ENCODE measurements at places on chromosomes 1 and 21.

GRCh38 chr1:92877081-92877711, 45.4 kb downstream of the RPL5 start:
- no peak for DNase-seq

DNA sequence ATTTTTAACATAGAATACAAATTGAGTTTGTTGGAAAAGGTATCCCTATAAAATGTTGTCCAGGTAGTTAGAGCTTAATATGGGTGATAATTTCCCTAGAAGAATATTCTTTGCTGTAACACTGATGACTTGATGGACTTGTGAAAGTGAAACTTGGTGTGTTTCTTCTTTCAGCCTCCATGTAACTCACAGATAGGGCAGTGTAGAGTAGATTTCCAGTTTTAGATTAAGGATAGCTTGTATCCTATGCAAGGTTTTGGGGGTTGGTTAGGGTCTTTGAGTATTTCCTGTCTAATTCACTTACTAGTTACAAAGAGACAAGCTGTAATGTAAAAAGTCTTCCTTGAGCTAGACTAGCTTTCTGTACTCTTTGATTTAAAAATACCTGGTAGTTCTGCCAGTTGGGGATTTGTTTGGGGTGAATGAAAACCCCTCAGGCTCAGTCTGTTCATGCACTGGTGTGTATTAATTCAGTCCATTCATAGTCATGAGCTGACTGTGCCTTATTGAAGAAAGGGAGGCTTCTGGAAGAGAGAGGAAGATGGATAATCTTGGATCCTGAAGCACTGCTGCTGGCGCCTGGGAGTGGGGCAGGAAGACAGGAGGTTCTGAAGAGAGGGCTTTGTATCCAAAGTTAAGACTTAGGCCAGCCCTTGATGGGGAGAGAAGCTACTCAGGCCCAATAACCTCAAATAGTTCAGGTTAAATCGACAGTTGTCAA, 83.6 kb downstream of the CAMTA1 start:
- DNase-seq = no peak

DNA sequence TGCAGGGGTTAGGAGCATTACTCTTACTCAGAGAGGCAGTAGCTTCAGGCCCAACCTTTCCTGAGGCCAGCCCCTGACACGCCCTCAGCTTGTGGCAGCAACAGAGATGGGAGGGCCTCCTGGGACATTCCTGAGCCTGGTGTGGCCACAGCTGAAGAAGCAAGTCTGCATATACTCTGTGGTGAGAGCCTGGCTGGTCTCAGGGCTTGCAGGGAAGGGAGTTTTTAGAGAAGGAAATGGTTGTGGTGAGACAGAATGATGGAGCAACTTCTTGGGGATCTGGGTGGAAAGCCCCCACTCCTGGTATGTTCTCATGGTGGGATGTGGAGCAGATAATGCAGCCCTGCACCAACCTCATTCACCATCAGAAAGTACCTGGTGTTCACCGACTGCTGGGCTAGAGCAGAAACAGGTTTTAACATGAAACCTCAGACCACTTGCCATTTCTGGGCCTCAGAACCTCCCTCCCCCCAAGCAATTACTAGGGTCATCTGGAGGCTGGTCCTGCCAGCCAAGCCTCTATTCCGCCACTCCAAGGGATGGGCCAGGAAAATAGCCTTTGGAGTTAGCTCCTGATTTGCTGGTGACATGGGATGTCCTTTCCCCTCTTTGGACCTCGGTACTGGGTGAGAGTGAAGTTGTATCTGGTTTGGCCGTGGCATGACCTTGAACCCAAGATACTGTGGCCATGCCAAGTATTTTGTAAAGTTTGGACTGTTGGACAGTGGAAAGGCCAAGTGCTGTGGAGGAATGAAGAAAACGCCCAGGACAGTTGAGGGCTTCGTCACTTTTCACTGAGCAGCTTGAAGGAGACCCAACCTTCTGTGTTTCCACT, 28.1 kb upstream of the RNF19B start:
- peak; percentile 90 for DNase-seq

DNA sequence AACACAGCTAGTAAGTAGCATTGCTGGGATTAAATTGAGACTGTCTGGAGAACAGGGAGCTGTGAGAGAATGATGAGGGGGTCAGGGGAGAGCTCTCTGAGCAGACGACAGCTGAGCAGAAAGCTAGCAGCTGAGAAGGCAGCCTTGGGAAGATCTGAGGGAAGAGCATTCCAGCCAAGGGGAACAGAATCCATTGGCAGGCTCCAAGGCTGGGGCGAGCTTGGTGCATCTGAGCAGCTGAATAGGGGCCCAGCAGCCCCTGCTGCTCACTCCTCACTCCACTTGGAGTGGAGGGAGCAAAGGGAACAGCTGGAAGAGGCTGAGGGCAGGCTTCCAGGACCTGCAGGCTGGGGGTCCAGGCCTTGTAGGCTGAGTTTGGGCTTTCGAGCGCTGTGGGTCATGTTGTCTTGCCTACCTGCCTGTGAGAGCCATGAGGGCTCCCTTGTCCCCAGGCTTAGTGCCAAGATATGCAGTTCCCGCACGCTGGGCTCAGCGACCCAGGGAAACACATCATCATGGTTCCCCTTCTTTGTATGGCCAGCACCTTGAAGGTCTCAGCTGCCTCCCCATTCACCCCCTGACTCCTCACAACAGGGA, 10.5 kb downstream of the ACOT11 start:
- no peak for DNase-seq

GRCh38 chr1:12615865-12616708, 1.9 kb downstream of the DHRS3 start:
- no peak for DNase-seq

- DNase-seq = no peak
Observed at GRCh38 chr1:74455390-74455789, 57.0 kb downstream of the LRRC53 start.

DNA sequence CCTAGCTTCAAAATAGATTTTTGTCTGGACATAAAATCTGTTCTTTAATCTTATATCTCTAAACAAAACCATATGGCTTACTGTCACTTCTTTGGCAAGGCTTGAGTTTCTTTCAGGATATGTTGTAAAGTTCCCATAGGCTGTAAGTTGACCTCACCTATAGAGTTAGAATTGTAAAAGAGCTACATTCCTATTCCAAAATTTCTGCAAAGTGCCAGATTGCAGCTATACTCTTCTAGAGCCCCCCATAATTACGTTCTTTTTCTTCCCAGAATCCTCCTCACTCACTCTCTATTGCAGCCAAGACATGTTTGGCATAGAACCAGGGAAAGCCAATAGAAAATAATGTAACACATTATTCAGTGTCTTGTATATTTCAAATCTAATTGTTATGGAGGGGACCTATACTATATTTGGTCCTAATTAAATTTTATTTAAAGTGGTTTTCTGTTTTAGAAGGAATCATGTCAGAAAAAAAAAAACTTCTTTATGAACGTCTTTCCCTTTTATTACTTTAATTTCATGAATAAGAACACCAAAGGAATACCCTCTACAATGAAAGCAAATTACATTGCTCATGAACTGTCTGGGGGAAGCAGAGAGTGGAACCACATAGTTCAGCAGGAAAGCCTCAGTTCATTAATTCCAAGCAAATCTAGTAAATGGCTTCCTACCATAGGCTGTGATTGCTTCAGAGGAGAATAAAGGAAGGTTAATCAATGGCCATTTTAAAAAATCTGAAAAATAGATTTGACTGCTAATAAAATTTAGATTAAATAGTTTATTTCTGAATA, 22.3 kb downstream of the CTTNBP2NL start:
- DNase-seq = no peak

- DNase-seq = no peak
Observed at GRCh38 chr1:110239441-110240430, 29.6 kb downstream of the KCNC4 start.

GRCh38 chr1:220700556-220701179, 10.5 kb downstream of the C1orf115 start:
- DNase-seq = no peak

DNA sequence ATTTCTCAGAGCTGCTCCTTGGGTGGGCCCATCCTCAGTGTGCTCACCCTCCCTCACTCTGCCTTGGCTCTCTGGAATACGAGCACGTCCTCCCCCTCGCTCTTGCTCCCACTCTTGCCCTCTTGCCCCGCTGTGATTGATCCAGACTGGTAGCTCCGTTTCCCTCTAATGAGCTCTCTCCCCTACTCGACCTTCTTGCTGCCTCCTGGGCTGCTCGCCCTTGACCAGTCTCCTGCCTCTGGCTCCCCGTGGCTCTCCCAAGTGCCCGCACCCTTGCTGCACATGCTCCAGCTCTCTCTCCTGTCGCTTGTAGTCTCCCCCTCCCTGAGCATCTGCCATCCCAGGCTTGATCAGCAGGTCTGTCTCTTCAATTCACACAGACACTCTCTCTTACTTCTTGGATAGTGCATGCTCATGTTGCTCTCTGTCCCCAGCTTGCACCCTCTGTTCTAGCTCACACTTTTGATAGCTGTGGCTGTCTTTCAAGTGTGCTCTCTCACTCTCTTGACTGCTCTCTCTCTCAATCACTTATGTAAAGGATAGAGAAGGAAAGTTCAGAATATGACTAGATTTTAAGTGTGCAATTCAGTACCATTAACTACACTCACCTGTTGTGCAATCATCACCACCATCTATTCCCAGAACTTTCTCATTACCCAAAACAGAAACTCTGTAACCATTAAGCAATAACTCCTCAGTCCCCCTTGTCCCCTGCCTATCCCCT, 51.1 kb downstream of the PHC2 start:
- no peak for DNase-seq

- DNase-seq = peak; percentile 40
Observed at GRCh38 chr1:164637461-164638375, 78.7 kb downstream of the PBX1 start.

DNA sequence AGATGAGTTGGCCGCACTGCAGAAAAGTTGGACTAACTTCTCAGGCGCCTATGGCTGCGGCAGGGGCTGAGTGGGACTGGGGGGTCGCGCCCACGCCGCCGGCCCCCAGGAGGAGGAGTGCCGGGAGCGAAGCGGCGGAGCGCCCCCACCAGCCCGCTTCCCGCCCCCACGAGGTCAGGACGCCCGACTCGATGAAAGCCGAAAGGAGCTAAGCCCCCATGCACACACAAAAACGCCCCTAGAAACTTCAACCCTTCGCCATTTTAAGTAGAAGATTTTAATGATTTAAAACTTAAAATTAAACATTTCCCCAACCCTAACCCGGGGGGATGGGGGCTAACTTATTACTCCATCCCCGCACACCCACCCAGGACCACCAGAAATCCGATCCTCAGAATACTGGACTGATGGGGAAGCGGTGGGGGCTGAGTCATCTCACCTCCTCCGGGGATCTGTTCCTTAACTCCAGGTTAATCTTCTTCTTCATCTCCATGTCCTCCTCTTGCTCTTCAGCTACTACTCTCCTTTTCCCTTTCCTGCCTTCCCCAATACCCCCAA, 539 bp downstream of the ANP32E start:
- DNase-seq = no peak

GRCh38 chr1:83512373-83513193, 486.3 kb downstream of the TTLL7 start:
- no peak for DNase-seq

GRCh38 chr1:21291184-21291583, 921 bp upstream of the ECE1 start:
- no peak for DNase-seq
